ENCODE measurements at places on chromosomes 7 and 10. TPM values are rescaled to one million over a fixed set of nuclear protein-coding genes. Genes with fewer than 3 reads are reported as not detected.

- DNase-seq, result no peak
Measured at GRCh38 chr7:36633377-36633776, 90.9 kb downstream of the AOAH start.

- DNase-seq, result peak; percentile 24
Measured at GRCh38 chr10:80203835-80204676, 1.3 kb downstream of the ANXA11 start.

GRCh38 chr7:38257350-38257677 is 16.1 kb downstream of the TARP start:
- DNase-seq, result no peak

DNA sequence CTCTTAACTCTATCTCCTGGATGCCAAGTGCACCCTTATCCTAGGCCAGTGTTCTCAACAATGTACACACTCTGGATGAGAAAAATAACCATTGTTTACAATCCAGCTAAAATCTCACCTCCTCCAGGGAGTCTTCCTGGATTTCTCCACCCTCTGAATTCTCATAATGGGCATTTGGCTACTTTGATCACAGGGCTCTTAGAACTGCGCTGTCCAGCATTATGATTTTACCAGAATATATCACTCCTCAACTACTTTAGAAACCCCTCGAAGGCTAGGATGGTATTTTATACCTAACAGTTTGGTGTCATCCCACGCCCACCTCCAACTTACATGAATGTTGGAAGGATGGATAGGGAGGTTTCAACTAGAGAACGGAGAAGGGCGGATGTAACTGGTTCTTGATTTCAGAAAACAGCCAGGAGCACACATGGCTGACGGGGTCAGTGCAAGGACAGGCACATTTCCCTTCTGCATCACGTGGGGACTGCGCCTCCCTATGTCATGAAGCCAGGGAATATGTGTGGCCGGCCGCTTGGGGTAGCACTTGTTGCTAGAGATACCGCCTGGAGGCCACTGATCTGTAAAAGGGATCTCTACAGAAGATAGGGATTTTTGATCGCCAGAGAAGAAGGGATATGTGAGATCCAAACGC is 1.2 kb upstream of the ATP6V0E2 start:
- peak; percentile 85 for DNase-seq

DNA sequence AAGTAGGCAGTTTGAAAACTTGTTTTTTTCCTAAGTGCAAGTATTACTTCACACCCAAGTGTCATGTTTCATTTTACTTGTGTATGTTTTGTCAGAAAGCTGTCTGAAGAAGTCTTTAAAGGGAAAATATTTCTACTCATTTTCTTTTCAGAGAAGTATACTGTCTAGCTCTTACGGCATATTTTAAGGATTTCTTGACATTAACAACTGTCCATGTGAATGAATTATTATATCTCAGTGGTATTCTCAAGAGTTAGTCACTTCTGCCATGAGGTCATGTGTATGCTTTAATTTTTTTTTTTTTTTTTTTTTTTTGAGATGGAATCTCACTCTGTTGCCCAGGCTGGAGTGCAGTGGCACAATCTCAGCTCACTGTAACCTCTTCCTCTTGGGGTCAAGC is 229.5 kb downstream of the BICC1 start:
- DNase-seq, result no peak

CNNM1 gene
- 1.4 TPM for total RNA-seq

- DNase-seq, result peak; percentile 12
Measured at GRCh38 chr7:112383671-112384417, 66.4 kb upstream of the IFRD1 start.

PDK4 gene
- total RNA-seq, result 2.3 TPM

DNA sequence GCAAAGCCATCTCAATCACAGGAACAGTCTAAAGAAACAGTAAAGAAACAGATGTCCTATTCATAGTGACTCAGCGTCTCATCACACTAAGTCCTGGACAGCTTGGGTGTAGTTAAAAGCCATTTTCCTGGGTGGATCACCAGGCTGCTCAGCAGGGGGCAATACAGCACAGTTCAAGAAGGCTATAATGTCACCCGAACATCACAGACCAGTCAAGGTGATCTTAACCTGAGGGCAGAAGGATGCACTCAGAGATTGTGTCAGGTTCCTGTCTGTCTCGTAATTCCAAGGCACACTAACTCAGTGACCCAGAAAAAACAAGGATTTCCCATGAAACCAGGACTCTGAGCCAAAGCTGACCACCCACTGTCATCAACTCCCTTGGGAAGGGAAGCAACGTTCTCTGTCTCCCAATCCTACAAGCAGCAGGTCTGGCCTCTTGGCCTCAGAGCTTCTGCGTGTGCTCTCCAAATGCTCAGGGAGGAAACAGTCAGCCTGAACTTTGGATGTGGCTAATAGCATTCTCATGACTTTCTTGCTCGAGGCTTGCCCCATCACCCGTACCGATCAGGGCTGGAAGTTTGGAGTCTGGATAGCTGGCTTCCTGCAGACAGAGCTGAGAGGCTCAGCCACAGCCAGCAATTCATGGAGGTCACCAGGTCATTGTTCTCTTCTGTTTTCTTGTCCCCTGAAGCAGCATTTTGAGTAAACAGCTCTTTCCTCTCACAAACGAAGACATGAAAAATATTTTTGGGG is 90.4 kb upstream of the FAM171A1 start:
- peak; percentile 97 for DNase-seq

GRCh38 chr7:99824091-99824490 is 3.7 kb upstream of the CYP3A43 start:
- DNase-seq, result no peak

DNA sequence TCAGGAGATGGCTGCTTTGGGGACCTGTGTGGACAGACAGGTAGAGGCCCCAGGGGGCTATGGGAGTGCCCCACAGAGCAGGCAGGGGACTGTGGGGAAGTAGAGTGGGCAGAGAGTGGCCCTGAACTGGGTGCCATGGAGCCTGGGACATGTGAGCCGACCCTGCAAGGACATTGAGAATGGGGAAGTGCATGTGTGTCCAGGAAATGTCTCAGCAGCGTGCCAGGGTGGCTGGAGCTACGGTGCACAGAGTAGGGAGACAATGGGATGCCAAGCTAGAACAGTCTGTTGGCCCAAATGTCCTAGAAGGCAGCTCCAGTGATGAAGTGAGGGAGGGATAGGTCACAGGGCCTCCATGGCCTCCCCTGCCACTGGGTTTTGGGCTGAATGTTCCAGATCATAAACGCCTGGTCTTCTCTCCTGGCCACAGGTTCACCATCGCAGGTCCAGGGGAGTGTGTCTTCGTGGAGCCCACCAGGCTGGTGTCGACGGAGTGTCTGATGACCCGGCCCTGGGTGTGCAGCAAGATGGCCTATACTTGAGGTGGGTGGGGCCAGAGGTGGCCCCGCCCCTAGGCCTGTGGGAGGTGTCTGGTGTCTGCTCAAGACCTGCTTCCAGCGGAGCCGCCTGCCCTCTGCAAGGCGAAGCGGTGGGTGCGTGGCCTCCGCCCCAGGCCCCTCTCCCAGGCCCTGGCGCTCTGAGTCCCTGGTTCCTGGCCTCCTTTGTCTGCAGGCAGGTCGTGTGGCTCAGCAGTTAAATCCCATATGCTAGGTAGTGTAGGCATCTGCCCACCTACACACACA is 20.5 kb downstream of the CLEC2L start:
- no peak for DNase-seq

DNA sequence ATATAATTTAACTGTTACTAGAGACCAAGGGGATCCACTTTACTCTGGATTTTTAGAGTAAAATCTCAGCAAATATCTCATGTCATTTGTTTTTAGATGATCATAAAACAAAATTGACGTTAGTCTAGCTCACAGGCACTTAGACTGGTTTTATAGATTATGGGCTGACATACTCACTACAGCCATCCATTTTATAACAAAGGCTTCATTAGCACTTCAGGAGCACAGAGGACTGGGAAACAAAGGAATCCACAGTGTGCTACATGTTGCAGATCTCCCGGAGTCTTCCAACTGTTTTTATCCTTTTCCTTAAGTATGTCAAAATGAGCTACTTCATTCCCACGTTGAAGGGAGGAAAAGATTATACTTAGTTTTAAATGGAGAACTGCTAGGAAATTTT is 15.9 kb upstream of the SCRN1 start:
- DNase-seq, result no peak

DNA sequence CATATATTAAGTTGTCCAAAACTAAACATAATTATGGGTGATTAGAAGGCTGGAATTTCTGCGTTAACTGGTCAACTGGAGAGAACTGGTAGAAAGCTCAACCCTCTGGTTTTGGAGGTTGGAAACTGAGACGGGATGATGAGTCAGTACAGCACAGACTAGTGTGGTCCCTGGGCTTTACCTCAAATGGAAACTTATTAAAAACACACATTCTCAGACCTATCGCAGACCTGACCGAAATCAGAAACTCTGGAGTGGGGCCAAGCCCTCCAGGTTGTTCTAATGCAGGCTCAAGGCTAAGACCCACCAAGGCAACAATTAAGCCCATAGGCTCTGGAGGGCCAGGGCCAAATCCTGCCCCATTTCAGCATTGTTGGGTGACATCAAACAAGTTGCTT is 136.9 kb downstream of the KCNMA1 start:
- peak; percentile 78 for DNase-seq

DNA sequence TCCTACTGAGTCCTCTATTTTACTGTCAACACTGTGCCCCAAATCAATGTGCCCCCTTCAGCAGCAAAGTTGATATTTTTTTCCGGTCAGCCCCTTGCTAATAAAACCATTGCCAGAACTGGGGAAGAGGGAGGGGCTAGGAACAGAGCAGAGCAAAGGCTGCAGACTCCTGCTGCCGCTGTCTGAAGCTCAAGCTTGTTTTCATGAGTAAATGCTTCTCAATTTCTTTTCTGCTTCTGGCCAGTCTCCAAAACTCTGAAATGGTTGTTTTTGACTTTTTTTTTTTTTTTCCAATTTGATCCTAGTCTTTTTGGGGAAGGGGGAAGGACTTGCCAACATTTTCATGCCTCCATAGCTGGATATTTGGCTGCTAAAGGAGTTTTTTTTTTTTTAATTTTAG is 26.7 kb upstream of the PROSER2 start:
- no peak for DNase-seq

GRCh38 chr10:33828592-33828991 is 494.1 kb upstream of the NRP1 start:
- no peak for DNase-seq

DNA sequence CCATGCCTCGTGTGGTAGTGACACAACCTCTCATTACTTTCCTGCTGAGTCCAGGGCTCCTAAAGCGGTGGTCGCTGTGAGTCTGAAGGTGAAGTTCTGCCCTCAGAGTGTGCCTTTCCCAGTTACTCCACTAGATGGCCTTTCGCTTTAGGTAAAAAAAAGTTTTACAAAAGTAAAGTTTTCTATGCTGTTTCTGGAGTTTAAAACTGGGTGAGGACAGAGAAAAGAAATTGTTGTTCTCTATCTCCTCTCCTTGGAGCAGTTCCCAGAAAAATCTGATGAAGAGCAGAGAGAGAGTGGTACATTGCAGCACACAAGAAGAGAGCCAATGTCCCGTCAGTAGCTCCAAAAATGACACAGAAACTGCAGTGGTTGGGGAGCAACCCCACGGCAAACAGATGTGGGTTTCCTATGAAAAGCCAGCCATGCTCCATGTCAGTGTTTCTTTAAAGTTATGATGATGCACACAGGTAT is 257.1 kb downstream of the GLI3 start:
- peak; percentile 45 for DNase-seq

VAX1 gene
- total RNA-seq, result not detected

GRCh38 chr7:15305002-15305600 is 256.7 kb downstream of the AGMO start:
- DNase-seq, result peak; percentile 22

DNA sequence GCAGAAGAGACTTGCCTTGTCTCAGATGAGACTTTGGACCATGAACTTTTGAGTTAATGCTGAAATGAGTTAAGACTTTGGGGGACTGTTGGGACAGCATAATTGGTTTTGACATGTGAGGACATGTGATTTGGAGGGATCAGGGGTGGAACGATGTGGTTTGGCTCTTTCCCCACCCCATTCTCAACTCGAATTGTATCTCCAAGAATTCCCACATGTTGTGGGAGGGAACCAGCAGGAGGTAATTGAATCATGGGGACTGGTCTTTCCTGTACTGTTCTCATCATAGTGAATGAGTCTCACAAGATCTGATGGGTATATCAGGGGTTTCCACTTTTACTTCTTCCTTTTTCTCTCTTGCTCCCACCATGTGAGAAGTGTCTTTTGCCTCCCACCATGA is 229.7 kb upstream of the KCND2 start:
- DNase-seq, result no peak

SDHAF3 gene
- 46.5 TPM for total RNA-seq

CXCL12 gene
- 30.3 TPM for total RNA-seq

GRCh38 chr10:88186335-88186734 is 322.9 kb downstream of the PTEN start:
- DNase-seq, result peak; percentile 41

DNA sequence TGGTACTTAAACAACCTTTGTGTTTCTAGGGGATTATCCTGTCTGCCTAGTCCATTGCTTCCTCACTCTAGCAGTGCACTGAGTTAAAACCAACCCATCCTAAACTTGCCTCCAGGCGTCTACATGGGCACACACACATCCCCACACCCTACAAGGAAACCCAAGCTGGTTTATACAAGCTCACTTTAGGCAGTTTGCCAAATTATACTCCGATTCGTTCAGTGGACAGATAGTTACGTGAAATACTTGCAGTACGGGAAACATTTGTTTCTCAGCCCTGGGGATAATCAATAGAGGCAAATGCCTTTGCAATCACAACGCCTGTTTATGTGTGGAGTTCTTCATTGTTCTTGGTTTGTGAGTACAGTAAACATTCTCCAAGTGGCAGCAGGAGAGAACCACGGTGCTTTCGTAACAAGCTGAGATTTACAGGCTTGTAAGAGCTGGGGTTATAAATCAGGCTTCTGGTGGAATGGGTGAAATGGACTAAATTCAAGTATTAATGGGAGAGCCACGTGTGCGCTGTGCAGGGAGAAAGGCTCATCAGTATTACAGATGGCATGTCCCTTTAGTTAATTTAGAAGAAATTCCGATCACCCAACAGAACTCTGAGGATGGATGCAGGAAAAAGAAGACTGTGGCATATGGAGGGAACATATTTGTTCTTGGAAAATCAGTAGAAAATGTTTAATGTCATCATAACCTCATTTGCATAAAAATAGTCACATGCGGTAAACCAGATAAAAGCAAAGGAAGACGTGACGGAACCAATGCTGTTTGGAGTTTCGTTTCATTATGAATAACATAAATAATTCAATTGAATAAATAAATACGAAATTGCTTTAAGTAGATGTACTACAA is 217.1 kb downstream of the GALNT17 start:
- DNase-seq, result no peak

DNA sequence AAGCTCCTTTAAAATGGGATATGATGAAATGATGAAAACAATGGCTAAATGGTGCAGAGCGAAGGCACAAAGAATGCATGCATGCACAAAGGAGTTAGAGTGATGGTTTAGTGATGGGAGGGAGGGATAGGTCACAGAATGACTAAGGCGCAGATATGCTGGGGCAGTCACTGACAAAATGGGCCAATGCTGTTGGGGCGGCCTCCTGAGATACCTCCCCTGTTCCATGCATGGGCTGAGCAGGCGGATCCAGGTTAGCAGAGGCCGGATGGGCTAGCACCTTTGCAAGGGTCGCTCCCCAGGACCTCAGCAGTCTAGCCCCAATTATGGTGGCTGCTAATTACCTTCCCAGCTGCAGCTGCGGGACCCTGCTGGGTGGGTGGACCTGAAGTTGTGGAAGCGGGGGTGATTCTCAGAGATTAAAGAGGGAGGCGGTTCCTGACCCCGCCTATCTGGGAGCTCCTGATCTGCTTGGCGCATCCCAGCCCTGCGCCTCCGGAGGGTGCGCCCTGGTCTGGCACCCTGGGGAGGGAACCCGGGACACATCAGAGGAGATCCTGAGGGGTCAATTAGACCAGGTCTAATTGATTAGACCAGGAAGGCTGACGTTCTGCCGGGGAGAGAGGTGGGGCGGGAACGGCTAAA is 175.0 kb downstream of the CYP26A1 start:
- no peak for DNase-seq

GRCh38 chr10:123792248-123792978 is 99.2 kb downstream of the CPXM2 start:
- DNase-seq, result no peak

All from RPMI7951 (cell line).